Upper lobe of right lung (tissue), 1 donor: ENCODE measurements at places on chromosomes 3 and 15. TPM values are rescaled to one million over a fixed set of nuclear protein-coding genes. Genes with fewer than 3 reads are reported as not detected.

DNA sequence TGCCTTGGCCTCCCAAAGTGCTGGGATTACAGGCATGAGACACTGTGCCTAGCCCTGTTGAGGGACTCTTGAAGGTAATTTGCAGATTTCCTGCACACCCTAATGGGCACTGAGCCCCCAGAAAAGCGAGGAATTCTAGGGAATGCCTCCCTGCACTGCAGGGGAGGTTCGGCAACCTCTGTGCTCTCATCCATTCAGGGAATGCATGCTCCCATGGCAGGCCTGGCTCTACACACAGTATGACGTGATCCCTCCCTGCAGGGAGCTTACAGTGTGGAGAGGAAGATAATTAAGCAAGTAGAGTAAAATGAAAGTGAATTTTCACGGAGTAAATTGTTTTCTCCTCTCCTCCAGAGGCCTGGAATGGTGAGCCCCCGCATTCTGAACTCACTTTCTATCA, 133.3 kb upstream of the HACD2 start:
- DNase-seq: no peak
- H3K27ac ChIP-seq: no peak overlapping the region
- H3K27me3 ChIP-seq: no peaks in the 10 kb centered on the region
- no peaks in the 10 kb centered on the region for H3K36me3 ChIP-seq

DNA sequence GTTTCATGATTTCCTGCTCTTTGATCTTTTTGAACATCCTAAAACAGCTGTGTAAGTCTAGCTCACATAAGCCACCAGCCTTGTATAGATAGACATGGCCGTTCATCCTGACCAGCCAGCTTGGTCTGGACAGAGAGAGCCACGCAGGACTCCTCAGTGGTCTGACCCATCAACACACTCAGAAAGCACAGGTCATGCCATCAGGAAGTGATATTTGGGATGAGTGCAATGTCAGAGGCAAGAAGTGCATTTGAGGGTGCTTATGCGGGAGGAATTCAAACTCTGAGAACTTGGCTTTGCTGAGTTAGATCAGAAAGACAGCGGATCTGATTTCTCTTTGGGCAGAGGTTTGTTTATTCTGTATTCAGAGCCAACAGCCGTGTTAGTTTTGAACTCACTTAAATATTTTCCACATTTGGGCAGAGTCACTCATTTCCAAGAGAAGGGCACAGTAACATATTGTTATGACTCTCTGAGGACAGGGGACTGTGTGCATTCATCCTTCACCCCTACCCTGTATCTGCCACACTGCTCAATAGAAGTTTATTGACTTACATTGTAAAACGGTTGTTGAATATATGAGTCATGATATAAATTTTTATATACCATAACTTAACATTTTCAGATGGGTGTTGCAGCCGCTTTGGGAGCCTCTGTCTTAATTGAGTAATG, 225.3 kb upstream of the LYSMD4 start:
- no peaks in the 10 kb centered on the region for H3K36me3 ChIP-seq
- DNase-seq: no peak
- H3K27me3 ChIP-seq: no peaks in the 10 kb centered on the region
- H3K27ac ChIP-seq: no peak overlapping the region

GRCh38 chr3:180594631-180595558, 7.1 kb upstream of the TTC14 start:
- H3K27me3 ChIP-seq: peaks cover 16% of the 10 kb centered on the region
- no peak for DNase-seq
- no peaks in the 10 kb centered on the region for H3K4me1 ChIP-seq
- no peaks in the 10 kb centered on the region for H3K36me3 ChIP-seq
- H3K4me3 ChIP-seq: no peak overlapping the region

DNA sequence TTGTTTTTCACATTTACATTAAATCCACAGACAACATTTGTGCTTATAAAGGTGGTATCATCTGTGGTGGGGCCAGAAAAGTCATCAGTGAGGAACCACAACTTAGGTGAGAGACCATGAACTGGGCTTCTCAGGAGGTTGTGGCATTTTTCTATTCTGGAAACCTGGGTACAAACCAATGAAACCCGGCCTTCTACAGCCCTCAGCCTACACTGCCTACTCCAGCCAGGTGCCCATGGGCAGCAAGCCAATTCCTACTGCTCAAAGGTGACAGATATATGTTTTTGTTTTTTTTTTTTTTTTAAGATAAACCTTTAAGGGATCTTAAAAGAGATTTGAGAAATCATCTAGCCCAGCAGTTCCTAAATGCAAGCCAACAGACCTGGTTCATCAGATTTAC, 20.3 kb downstream of the SPG21 start:
- no peak for DNase-seq
- no peak overlapping the region for H3K27ac ChIP-seq
- H3K27me3 ChIP-seq: no peaks in the 10 kb centered on the region
- no peak overlapping the region for H3K4me3 ChIP-seq
- no peaks in the 10 kb centered on the region for H3K4me1 ChIP-seq

- no peak overlapping the region for H3K4me3 ChIP-seq
- no peaks in the 10 kb centered on the region for H3K27me3 ChIP-seq
- no peaks in the 10 kb centered on the region for H3K36me3 ChIP-seq
- H3K4me1 ChIP-seq: no peaks in the 10 kb centered on the region
- H3K27ac ChIP-seq: no peak overlapping the region
These were observed 175.0 kb upstream of the PFN2 start for GRCh38 chr3:150145659-150146058.

DNA sequence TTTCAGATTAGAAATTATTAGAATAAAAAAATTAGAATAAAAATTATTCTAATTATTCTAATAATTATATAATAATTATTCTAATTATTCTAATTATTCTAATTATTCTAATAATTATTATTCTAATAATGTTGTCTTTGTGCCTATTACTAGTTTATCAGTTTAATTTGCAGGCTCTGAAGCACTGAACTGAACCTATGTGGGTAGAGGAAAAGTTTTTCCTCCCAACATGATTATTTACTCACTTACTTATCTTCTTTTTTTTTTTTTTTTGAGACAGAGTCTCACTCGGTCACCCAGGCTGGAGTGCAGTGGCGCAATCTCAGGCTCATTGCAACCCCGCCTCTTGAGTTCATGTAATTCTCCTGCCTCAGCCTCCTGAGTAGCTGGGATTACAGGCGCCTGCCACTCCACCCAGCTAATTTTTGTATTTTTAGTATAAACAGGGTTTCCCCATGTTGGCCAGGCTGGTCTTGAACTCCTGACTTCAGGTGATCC, 39.7 kb upstream of the C15orf39 start:
- no peaks in the 10 kb centered on the region for H3K27me3 ChIP-seq
- no peaks in the 10 kb centered on the region for H3K4me1 ChIP-seq
- no peak overlapping the region for H3K27ac ChIP-seq
- H3K36me3 ChIP-seq: no peaks in the 10 kb centered on the region

DNA sequence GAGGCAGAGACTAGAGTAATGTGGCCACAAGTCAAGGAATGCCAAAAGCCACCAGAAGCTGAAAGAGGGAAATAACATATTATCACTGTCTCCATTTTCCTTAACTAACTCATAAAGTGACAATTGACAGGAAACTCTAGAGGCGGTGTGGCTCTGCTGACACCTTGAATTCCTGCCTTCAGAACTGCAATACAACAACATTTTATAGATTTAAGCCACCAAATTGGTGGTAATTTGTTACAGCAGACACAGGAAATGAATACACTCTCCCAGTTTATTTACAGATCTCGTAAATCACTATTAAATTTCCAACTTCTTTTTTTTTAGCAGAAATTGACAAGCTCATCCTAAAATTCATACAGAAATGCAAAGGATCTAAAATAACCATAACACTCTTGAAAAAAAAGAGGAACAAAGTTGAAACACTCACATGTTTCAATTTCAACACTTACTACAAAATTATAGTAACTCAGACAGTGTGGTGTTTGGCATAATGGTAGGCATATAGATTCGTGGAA, 449.9 kb downstream of the OTOL1 start:
- DNase-seq: no peak
- no peak overlapping the region for H3K4me3 ChIP-seq
- no peak overlapping the region for H3K27ac ChIP-seq

GRCh38 chr3:188518835-188519452, 365.0 kb downstream of the LPP start:
- no peaks in the 10 kb centered on the region for H3K4me1 ChIP-seq
- no peak overlapping the region for H3K4me3 ChIP-seq
- no peak overlapping the region for H3K27ac ChIP-seq
- no peak for DNase-seq

GRCh38 chr3:178808748-178809147, 262.9 kb downstream of the ZMAT3 start:
- H3K27ac ChIP-seq: no peak overlapping the region
- no peaks in the 10 kb centered on the region for H3K36me3 ChIP-seq
- H3K27me3 ChIP-seq: no peaks in the 10 kb centered on the region
- H3K4me1 ChIP-seq: no peaks in the 10 kb centered on the region
- no peak for DNase-seq

- H3K4me3 ChIP-seq: no peak overlapping the region
- no peaks in the 10 kb centered on the region for H3K27me3 ChIP-seq
These were observed 5.9 kb downstream of the PRSS50 start for GRCh38 chr3:46711760-46712159.

DNA sequence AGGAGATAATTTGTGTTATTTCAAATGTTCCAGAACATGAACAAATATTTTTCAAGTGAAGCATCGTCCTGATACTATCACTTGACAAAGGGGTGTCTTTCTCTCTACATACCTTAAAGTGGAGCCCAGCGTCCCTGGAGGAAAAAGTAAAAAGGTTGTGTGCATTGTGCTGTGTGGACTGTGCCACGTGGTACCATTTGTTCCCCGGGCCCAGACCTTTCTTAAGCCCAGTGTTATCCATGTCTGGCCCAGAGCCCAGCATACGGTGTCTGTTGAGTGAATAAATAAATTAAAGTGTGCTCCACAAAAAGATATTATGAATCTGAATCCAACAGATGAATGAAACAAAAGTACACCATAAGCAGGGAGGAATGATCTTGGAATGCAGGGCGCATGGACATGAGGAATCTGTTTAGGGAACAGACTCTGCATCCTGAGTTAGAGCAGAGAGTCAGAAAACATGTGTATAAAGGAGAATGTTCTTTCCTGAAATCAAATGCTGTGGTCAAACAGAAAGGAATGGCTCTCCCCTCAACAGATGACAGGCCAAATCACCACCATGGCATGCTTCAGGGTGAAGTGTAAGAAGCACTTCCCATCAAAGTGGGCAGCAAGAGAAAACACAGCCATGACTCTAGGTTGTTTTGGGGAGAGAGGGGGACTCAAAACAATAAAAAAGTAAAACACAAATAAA, 8.1 kb upstream of the PRSS50 start:
- no peak overlapping the region for H3K4me3 ChIP-seq
- H3K27ac ChIP-seq: no peak overlapping the region
- H3K4me1 ChIP-seq: no peaks in the 10 kb centered on the region
- H3K27me3 ChIP-seq: peaks cover 5% of the 10 kb centered on the region
- DNase-seq: no peak
- H3K36me3 ChIP-seq: no peaks in the 10 kb centered on the region

DNA sequence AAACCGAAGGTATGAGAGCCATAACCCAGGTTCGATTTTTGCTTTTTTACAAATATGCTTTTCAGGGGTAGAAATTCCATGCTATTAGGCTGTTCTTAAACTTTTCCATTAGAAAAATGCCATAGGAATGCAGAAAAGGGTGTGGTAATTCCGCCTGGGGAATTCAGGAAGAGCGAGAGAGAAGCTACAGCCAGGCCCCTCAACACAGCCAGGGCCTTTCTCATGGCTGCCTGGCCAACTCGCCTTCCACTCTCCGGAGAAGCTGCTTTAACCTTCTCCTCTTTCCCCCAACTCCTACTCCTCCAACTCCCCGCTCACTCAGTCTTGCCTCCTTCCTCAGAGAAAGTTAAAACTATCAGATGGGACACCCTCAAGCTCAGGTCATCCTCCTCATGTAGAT, 9.1 kb upstream of the TICRR start:
- no peaks in the 10 kb centered on the region for H3K36me3 ChIP-seq
- H3K27ac ChIP-seq: no peak overlapping the region
- DNase-seq: no peak
- H3K4me1 ChIP-seq: no peaks in the 10 kb centered on the region
- H3K4me3 ChIP-seq: no peak overlapping the region
- peaks cover under 1% of the 10 kb centered on the region for H3K27me3 ChIP-seq

- no peak overlapping the region for H3K4me3 ChIP-seq
- H3K27me3 ChIP-seq: no peaks in the 10 kb centered on the region
- no peaks in the 10 kb centered on the region for H3K36me3 ChIP-seq
- no peaks in the 10 kb centered on the region for H3K4me1 ChIP-seq
- no peak for DNase-seq
- H3K27ac ChIP-seq: no peak overlapping the region
These were observed 212.9 kb upstream of the ARPP21 start for GRCh38 chr3:35426366-35426958.

DNA sequence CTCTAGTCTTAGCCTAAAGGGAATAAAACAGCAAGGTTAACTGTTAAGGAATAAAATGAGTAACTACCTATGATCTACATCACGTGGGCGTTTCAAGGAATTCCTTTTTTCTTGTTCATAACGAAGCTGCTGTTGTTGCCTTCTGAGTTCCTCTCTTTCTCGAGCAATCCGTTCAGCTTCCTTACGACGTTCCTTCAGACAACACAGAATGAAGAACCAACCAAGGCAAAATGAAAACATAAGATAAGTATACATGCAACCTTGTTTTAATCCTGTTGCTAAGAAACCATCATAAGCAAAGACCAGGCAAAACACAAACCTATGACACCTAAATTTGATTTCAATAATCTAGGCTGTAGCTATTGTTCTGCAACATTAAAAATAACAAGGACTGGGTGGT, 44.1 kb downstream of the SLTM start:
- H3K4me1 ChIP-seq: no peaks in the 10 kb centered on the region
- H3K36me3 ChIP-seq: peaks cover 98% of the 10 kb centered on the region
- H3K27me3 ChIP-seq: no peaks in the 10 kb centered on the region
- no peak overlapping the region for H3K27ac ChIP-seq

DNA sequence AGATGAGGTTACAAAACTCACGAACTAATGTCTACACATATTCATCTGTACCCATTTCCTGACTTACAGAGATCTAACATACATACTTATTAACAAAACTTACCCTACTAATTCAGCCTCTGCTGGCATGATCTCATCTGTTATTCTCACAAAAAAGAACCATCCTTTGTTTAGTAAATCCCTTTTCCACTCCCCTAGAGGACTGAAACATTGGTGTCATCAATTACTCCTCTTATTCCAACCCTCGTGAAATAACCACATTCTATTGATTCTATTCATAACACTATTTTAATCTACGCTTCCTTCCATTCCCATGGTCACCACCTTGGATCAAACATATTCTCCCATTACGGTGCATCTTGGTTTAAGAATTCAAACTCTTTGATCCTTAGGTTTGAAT, 505.9 kb downstream of the SI start:
- no peaks in the 10 kb centered on the region for H3K27me3 ChIP-seq
- no peak overlapping the region for H3K27ac ChIP-seq
- H3K36me3 ChIP-seq: no peaks in the 10 kb centered on the region

DNA sequence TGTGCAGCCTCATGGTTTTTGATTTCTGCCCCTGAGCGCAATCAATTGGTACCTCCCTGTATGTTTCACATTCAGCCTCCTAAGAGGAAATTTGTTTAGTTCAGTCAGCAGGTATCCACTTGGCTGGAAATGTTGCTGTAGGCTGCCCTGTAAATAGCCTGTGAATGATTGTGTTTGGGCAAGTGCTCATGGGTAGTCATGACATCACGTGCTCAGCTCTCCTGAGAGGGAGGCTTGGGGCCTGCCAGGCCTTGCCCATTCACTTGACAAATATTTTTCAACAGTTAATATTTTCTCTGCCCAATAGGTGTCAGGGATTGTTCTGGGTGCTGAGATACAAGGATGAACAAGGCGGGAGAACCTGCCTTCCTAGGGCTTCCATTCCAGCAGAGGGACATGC, 13.3 kb downstream of the HRH1 start:
- no peak overlapping the region for H3K4me3 ChIP-seq
- H3K27me3 ChIP-seq: no peaks in the 10 kb centered on the region
- no peak for DNase-seq
- H3K27ac ChIP-seq: no peak overlapping the region
- H3K36me3 ChIP-seq: no peaks in the 10 kb centered on the region

GREM1 gene
- total RNA-seq: 2.8 TPM

AHSG gene
- not detected for total RNA-seq

SKOR1 gene
- 0.52 TPM for total RNA-seq

PAQR5 gene
- total RNA-seq: 37.9 TPM

TRPM1 gene
- not detected for total RNA-seq
